ENCODE measurements at places on chromosomes 13 and 19.

GRCh38 chr19:50780753-50781435 lies 9.3 kb upstream of the ACP4 start:
- H3K27me3 ChIP-seq = peaks cover 76% of the 10 kb centered on the region
- H3K4me1 ChIP-seq = peaks cover 8% of the 10 kb centered on the region
- no peak overlapping the region for H3K27ac ChIP-seq
- no peak overlapping the region for H3K4me3 ChIP-seq

DNA sequence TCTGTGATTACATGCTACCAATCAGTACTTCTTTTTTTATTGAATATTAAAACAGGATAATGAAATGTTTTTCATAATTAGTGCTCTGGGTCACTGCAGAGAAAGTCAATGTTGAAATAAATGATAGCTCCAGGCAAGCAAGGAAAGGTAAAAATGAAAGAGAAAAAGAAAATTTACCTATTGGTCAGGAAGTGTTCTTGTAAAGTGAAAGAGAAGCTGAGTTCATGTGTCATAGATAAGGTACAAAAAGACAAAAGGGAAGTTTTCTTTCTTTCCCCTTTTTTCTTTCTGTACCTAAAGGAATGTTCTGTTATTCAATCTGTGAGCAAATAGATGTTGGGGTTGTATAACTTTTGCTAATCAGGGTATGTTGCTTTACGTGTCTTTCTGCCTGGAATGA lies 197.0 kb downstream of the PCDH9 start:
- H3K27me3 ChIP-seq = no peaks in the 10 kb centered on the region
- H3K27ac ChIP-seq = no peak overlapping the region
- no peaks in the 10 kb centered on the region for H3K36me3 ChIP-seq
- H3K4me1 ChIP-seq = no peaks in the 10 kb centered on the region
- DNase-seq = no peak

GRCh38 chr13:99506634-99507033 lies 5.4 kb downstream of the TM9SF2 start:
- peaks cover 33% of the 10 kb centered on the region for H3K36me3 ChIP-seq
- peaks cover 34% of the 10 kb centered on the region for H3K4me1 ChIP-seq
- H3K4me3 ChIP-seq = no peak overlapping the region
- no peak overlapping the region for H3K27ac ChIP-seq
- no peak for DNase-seq

GRCh38 chr19:18568367-18568766 lies 3.3 kb upstream of the UBA52 start:
- H3K4me1 ChIP-seq = peaks cover 16% of the 10 kb centered on the region
- H3K36me3 ChIP-seq = peaks cover 37% of the 10 kb centered on the region

GRCh38 chr13:107864543-107865317 lies 350.6 kb downstream of the LIG4 start:
- no peaks in the 10 kb centered on the region for H3K36me3 ChIP-seq
- H3K4me1 ChIP-seq = peaks cover 18% of the 10 kb centered on the region
- H3K4me3 ChIP-seq = no peak overlapping the region
- no peak for DNase-seq

DNA sequence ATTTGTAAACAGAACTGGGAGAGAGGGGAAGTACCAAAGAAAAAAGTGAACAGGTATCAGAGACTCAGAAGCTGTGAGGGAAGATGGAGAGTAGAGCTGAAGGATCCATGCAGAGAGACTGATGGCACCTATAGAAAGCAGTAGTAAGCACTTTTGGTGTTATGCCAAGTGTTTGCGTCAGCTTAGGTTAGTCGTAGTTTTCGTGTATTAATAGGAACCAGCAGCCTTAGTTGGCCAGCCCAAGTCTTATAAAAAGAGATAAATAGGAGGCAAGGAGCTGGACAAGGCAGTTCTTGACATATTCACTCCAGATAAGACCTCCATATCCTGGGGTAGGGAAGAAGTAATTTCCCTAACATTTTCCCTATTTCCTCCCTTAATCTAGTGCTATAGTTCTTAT lies 214.2 kb downstream of the OXGR1 start:
- H3K36me3 ChIP-seq = peaks cover 2% of the 10 kb centered on the region
- no peak overlapping the region for H3K27ac ChIP-seq
- peaks cover 4% of the 10 kb centered on the region for H3K4me1 ChIP-seq

DNA sequence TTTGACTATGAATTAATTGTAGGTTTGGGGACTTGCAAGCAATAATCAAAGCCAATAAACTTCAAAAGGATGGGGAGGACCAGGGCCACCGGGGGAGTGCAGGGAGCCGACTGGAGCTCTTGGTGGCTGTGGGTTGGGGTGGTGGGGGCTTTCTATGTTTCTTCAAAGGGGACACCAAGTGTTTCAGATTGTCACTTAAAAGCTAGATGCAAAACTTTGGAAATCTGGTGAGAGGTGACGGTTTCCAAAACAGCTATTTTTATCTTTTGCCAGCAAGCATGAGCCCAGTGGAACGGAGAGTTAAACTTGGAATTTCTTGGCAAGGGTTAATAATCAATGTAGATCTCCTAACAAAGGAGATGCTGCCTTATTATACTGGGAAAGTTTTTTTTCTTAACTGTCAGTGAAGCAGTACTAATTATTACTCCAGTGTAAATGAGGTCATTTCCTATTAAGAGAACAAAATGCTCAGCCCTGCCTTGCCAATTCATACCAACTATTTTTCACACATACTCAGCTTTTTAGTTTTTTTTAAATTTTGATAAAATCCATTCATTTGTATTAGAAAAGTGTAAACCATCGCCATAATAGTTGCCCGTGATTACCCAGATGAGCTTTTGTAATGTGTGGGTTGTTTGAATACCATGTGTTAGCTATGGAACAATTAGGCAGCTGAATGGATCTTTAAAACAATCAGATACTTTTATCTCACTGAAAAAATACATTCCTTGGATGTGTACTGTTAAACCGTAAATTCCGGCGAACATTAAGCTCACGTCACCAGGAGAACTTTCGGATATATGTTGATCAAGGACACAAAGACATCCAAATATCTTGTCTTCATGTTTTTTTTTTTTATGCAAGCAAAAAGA lies 95.9 kb upstream of the ZNF536 start:
- no peaks in the 10 kb centered on the region for H3K4me1 ChIP-seq
- H3K27ac ChIP-seq = no peak overlapping the region
- no peak overlapping the region for H3K4me3 ChIP-seq
- no peak for DNase-seq
- H3K27me3 ChIP-seq = peaks cover 45% of the 10 kb centered on the region

DNA sequence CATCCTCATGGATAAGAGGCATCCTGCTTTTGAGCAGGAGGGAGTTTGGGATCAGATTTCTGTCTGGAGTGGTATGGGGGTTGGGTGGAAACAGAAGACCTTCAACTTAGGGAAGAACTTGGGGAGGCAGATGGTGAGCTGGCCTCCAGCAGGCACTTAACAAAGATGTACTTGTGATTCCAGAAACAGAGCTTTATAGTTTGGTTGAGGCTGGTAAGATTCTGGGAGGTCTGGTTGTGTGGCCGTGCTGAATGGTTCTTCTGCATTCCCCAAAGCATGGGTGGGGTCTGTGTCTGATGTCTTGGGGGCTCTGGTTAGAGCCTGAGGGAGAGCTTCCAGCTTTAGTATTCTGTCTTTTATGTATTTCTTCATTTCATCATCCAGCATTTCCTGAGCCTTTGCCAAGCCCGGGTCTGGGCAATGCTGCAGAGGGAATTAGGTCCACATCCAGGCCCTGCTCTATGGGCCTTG lies 4.8 kb downstream of the MEGF8 start:
- H3K4me1 ChIP-seq = peaks cover 22% of the 10 kb centered on the region
- H3K27ac ChIP-seq = no peak overlapping the region
- H3K27me3 ChIP-seq = peaks cover under 1% of the 10 kb centered on the region
- DNase-seq = no peak
- no peak overlapping the region for H3K4me3 ChIP-seq
- H3K36me3 ChIP-seq = no peaks in the 10 kb centered on the region

GRCh38 chr19:45104658-45105349 lies 11.8 kb downstream of the PPP1R37 start:
- no peak overlapping the region for H3K27ac ChIP-seq
- no peaks in the 10 kb centered on the region for H3K27me3 ChIP-seq
- H3K36me3 ChIP-seq = no peaks in the 10 kb centered on the region
- no peak for DNase-seq

DNA sequence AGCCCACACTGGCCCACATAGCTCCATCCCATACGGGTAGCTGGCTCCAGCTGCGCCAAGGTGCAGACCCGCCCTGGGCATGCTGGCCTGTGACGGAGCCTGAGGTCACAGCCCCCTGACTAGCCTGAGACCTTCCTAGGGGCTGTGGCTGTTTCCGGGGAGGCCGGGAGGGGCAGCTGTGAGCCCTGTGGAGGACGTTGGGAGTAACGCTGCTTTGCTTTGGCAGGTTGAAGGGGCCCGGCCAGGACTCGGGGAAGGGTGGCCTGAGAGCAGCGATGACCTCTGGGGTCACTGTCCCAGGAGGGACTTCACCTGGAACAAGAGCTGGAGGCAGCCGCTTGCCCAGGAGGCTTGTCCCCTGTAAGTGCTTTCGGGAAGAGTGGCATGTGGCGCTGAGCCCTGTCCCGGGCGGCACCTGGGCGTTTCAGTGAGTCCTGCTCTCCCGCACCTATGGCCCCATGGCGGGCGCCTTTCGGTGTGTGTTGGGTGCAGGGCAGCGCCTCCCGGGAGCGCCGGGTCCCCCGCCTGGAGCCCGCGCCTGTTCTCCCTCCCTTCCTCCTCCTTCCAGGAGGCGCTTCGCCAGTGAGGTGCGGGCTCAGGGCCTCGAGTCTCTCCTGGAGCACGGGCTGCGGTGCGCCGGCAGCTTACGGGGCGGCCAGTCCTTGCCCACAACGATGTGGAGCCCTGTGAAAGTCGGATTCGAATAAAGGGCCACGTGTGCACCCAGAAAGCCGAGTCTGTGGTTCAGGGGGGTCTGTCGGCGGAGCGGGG lies 1.1 kb upstream of the FAM174C start:
- DNase-seq = no peak
- H3K36me3 ChIP-seq = peaks cover 22% of the 10 kb centered on the region
- peak overlapping the region; percentile 81 for H3K27ac ChIP-seq
- H3K4me3 ChIP-seq = peak overlapping the region; percentile 55

DNA sequence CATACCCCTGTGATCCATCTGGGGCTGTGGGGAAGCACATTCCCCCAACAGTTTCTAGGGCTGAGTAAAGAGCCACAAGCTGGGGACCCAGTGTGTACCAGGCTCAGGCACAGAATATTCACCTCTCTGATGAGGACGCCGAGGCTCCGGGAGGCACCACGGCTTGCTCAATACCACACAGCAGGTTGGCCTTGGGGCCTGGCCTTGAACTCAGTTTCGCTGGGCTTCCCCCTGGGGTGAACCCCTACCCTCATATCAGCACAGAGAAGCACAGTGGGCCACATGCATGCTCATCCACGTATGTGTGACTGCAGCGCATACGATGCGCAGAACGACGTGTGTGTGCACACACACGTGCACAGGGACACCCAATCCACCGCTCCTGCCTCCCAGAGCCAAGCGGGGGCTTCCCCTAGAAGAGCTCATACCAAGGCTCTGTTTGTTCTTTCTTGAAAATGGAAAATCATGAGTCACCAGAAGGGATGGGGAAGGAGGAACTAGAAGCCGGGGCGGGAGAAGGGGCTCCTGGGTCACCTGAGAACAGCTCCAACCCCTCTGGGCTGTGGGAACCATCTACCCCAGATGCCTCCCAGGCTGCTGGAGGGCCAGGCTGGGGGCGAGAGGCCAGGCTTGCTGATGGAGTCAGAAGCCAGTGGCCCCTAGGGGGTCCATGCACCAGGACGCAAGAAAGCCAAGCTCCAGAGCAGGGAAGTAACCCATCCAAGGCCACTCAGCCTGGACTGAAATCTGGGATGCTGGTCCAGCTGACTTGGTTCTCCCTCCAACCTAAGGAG lies 4.9 kb upstream of the PDE4C start:
- H3K4me3 ChIP-seq = no peak overlapping the region
- H3K36me3 ChIP-seq = no peaks in the 10 kb centered on the region
- peaks cover 71% of the 10 kb centered on the region for H3K27me3 ChIP-seq
- no peak for DNase-seq

DNA sequence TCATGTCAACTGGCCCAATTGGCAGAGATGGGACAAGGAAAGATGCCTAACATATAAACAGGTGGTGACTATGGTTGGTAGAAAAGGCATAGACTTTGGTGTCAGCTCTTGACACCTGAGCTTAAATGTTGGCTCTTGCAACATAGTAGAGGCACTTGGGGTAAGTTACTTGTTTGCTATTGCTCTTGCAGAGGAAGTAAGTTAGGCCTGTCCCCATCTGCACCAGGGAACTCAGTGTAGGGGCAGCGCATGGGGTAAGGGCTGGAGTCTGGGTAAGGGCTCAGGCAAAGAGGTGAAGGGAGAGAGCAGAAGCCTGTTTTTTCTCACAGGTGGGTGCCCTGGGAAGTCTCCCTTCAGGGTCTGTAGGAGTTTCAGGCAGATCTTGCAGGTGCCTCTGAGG lies 27.6 kb downstream of the ERICH6B start:
- H3K4me1 ChIP-seq = no peaks in the 10 kb centered on the region
- no peak overlapping the region for H3K4me3 ChIP-seq
- peaks cover 25% of the 10 kb centered on the region for H3K27me3 ChIP-seq
- H3K27ac ChIP-seq = no peak overlapping the region

- no peaks in the 10 kb centered on the region for H3K4me1 ChIP-seq
- no peak for DNase-seq
- H3K4me3 ChIP-seq = no peak overlapping the region
- H3K36me3 ChIP-seq = no peaks in the 10 kb centered on the region
- no peak overlapping the region for H3K27ac ChIP-seq
- H3K27me3 ChIP-seq = peaks cover 3% of the 10 kb centered on the region
These were observed 340.0 kb downstream of the SUCLA2 start for GRCh38 chr13:47661076-47661475.

DNA sequence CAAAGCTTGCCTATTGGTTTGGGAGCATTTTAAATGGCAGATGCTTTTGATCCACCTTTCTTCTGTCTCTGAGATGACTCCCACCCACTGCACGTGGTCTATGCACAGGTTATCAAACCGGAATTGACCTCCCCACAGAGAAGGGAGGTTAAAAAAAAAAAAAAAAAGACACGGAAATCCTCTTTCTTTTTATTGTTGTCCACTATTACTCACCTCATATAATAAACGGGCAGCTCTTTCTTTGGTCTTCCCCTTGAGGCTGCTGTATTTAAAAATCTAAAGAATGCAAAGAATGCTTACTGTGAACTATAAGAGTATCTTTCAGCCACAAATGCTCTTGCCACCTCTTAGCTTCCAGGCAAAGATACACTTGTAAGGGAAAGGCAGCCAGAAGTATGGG lies 329.7 kb downstream of the NDFIP2 start:
- H3K4me3 ChIP-seq = peak overlapping the region; percentile 8
- H3K36me3 ChIP-seq = no peaks in the 10 kb centered on the region
- DNase-seq = no peak
- peaks cover 33% of the 10 kb centered on the region for H3K4me1 ChIP-seq

- peak overlapping the region; percentile 18 for H3K27ac ChIP-seq
- H3K4me3 ChIP-seq = no peak overlapping the region
- no peaks in the 10 kb centered on the region for H3K36me3 ChIP-seq
- no peak for DNase-seq
- H3K27me3 ChIP-seq = no peaks in the 10 kb centered on the region
These were observed 532.1 kb downstream of the IRS2 start for GRCh38 chr13:109254274-109254673.

DNA sequence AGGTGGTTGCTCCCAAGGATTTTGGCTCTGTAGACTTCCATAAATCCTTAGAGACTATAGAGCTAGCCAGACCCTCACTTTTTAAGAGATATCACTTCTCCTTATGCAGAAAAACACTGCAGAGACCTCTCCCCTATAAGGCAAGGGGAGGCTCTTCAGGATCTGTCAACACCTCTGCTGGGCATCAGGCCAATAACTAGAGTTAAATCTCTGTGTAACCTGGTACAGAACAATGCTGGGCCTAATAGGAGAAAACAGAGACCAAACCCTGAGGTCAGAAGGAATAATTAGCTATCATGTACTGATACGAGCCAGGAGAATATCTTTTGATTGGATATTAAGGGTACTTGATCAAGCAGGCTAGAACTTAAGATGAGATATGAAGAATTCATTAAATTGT lies 358.5 kb downstream of the TBC1D4 start:
- no peaks in the 10 kb centered on the region for H3K36me3 ChIP-seq
- H3K27me3 ChIP-seq = peaks cover 3% of the 10 kb centered on the region
- no peak for DNase-seq
- no peak overlapping the region for H3K4me3 ChIP-seq
- no peaks in the 10 kb centered on the region for H3K4me1 ChIP-seq
- H3K27ac ChIP-seq = no peak overlapping the region
